NCI-H2029 treated with DMSO at 0.1 percent for 48 hours (cell line): ENCODE measurements at places on chromosomes 11 and 22.

GRCh38 chr11:101555366-101555765 is 28.4 kb downstream of the TRPC6 start:
- DNase-seq: no peak

DNA sequence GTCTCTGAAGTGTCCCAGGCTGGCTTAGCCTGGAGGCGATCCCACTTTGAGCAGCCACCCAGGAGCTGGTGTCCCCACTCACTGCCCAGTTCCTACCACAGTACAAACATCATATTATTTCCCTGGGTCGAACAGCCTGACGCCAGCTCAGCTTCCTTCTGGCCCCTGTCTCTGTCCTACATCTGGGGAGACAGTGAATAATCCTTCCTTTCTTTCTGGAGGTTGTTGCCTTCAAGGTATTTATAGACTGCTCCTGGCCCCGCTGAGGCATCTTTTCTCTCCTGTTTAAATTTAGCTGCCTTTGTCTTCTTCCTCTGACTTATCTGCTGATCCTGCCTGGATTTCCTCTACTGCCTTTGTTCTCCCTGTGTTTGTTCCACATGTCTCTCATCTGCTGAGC is 56.8 kb upstream of the LRRC55 start:
- no peak for DNase-seq

DNA sequence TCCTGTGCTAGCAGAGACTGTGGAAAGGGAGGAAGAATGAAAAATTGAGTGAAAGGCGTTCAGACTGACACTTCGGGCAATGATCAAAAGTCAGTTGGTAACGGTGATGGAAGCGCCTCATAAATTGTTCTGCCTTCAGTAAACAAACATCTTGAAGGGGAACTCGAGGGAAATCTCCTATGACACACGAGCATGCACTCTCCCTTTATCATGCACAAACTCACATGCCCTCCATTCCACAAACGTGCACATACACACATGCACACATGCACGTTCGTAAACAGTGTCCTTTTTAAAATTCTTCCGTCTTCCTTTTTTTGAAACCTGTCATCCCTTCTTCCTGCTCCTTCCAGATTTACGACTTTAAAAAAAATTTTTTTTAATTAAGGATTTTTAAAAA is 77.8 kb upstream of the TMEM45B start:
- DNase-seq: no peak

DNA sequence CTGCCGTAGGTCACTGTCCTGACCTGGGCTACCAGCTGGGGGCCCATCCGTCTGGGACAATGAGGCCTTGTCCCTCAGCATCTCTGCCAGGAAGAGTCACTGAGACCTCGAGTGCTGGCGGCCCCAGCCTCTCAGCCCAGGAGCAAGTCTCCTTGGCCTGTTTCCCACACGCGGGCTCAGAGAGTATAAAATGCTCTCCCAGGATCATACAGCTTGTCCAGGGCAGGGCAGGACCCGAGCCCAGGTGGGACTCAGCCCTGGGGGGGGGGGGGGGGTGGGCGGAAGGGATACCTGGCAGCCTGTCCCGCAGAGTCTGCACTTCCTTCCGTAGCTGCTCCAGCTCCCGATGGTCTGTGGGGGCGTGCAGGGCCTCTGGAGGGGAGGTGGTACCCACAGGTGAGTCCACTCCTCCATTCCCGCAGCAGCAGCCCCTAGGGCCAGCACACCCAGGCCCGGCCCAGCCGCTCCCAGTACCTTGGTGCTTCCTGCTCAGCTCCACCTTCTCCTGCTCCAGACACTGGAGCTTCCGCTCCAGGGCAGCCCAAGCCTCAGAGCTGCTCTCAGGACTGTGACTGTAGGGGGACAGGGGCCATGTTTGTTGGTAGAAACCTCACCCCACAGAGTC is 7.9 kb downstream of the CDC42BPG start:
- DNase-seq: no peak

DNA sequence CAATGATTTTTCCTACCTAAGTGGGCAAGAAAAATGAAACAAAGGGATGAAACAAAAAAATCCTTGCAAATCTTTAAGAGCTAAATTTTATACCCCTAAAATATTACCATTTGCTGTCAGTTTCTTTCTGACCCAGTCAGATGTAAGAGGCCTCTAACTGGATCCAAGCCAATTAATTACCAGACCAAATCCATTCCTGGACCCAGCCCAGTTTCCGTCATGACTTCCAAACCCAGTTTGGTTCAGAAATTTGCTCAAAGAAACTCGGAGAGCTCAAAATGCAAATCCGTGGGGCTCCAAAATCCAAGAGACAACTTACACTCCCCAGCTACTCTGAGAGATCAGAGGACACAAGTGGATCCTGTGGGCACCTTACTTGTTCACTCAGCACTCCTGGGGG is 46.8 kb downstream of the TRIM44 start:
- no peak for DNase-seq
